ENCODE measurements at places on chromosomes 6 and 20.

GRCh38 chr20:32963176-32963575 is 41.1 kb downstream of the SUN5 start:
- DNase-seq, result no peak

DNA sequence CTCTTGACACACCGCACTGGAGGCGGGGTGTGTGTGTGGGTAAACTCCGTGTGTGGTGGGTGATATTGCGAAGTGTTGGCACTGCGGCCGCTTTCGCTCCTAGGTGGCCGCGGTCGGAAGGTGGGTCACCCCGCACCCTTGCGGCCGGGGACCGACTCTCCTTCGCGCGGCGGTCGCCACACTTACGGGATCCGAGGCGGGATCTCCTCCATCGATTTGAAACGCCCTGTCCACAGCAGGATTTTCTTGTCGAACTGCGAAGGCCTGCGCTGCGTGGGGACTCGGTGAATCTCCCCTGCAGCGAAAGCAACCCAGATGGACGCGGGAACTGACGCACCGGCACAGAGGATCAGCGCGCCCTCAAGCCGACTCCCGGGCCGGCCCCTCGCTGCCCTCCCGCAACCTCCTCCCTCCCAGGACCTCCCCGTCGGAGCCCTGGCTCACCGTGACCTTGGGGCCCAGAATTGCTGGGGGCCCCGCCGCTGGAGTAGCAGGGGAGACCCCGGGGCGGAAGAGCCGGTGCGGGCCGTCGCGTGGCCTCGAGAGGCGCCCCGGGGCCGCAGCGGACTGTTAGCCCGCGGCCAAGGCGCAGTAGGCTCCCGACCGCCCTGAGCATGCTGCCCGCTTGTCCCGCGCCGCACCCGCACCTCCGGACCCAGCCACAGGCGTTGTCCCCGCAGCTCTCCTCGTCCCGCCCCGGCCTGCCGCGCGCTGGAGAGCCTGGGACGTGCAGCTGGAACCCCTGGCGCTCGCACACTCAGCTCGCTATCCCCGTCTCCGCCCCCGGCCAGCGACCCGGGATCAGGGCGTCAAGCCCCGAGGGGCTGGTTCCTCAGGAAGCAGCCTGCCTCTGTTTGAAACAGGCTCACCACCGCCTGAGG is at the start of gene FAM162B:
TSS of gene FAM162B (minus strand) at position 759 of the 881 bp plus-strand sequence. CDS start at position 616, 143 bp downstream.
- no peak for DNase-seq

- DNase-seq, result peak; percentile 74
These were observed 17.2 kb downstream of the STK35 start for GRCh38 chr20:2118783-2119182.

- peak; percentile 10 for DNase-seq
These were observed 87.1 kb upstream of the NT5E start for GRCh38 chr6:85362652-85363310.

DNA sequence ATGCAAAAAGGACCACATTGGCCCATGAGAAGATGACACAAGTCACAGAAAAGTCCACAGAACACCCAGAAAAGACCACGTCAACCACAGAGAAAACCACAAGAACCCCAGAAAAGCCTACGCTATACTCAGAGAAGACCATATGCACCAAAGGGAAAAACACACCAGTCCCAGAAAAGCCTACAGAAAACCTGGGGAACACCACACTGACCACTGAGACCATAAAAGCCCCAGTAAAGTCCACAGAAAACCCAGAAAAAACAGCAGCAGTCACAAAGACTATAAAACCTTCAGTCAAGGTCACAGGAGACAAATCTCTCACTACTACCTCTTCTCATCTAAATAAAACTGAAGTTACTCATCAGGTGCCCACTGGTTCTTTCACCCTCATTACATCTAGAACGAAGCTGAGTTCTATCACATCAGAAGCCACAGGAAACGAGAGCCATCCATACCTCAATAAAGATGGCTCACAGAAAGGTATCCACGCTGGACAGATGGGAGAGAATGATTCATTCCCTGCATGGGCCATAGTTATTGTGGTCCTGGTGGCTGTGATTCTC is 11.2 kb downstream of the MUCL3 start:
- DNase-seq, result no peak

GRCh38 chr20:45337367-45338120 is 10.7 kb downstream of the SDC4 start:
- peak; percentile 66 for DNase-seq

DNA sequence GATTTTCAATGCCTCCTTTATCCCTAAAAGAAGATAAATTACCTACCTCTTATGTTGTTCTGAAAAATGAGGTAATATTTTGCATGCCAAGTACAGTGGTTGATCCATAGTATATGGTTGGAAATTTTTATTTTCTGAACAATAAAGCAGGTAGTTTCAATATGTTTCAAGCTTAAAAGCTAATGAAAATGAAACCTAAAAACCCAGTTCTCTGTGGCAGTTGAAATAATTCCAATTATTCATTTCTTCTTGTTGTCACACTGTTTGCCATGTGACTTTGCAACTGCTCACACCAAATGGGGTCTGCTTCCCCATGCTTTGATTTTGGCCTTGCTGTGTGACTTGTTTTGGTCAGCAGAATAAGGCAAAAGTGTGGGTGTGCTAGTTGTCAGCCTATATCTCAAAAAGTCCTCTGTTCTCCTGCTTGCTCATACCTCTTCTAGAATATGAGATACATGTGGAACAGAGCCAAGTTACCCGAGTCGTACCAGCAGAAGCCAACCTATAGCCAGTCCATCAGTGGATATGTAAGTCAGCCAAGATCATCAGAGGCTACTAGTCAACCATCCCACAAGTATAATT is 197.2 kb upstream of the THEMIS start:
- peak; percentile 8 for DNase-seq

Data from MCF 10A (cell line).